ENCODE measurements at places on chromosomes 7 and 10.

GRCh38 chr7:133081119-133081598, 731 bp downstream of the CHCHD3 start:
- DNase-seq, result no peak

GRCh38 chr10:50260791-50261281, 9.5 kb upstream of the ASAH2 start:
- DNase-seq, result no peak

DNA sequence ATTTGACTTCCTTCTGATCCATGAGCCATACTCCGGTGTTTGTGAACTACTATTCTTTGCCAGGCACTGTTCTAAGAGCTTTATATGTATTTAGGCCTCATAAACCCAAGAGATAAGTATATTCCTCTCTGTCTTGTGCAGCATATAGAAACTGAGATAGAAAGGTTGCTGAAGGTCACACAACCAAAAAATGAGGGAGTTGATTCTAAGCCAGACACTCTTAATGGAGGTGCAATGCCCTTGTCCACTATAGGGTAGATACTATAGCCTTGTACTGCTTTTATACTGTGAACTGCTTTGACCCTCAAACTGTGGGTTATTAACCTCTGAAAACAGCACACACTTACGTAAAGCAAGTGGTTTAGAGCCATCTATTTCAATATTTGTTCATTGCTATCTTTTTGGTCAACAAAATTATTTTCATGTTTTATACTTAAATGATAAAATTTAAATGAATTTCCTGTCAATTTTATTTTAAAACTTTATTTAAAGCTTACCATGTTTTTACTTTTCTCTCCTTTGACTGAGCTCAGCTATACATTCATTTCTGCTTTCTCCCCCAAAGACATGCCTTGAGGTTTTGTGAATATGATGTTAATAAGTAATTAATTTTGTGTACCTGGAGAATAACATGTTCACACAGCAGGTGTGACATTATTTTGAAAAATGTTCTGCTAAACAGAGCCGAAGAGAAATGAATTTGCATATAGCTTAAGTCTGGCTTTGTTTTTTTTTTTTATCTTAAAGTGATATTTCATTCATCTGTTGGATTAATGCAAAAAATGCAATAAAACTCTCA, 687.3 kb downstream of the DNAJB9 start:
- DNase-seq, result no peak

DNA sequence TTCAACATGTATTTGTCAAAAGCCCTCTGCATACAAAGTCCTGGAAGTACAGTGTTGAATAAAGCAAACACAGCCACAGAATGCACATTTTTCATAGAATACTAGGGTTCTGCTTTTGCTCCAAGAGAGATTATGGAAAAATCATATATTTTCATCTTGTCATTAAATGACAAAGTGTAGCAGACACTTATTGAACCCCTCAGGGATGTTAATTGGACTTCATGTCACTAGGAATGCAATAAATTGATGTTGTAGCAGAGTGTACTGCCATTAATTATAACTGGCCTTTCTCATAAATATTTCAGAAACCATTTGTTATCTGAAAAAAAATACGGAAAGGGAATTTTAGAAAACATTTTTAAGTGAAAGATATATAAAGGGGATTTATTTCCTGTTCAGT, 64.5 kb upstream of the TAC1 start:
- no peak for DNase-seq

DNA sequence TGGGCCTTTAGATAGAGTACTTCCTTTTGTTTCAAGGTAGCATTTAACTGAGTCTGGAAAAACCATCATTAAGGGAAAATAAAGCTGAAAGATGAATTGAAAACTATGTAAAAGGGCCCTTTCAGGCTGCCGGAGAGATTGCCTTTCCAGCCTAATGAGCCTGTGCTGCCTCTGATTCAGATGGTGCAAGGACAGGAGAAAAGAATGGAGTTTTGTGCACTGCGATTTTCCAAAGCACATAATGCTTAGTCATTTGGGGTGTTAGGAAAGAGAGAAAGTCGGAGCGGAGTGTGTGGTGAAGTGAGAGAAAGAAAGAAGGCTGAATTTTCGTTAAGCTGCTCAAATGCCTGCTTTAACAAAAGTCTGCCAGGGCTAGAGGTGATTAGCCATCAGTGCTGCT, 259.7 kb downstream of the PAXIP1 start:
- no peak for DNase-seq

DNA sequence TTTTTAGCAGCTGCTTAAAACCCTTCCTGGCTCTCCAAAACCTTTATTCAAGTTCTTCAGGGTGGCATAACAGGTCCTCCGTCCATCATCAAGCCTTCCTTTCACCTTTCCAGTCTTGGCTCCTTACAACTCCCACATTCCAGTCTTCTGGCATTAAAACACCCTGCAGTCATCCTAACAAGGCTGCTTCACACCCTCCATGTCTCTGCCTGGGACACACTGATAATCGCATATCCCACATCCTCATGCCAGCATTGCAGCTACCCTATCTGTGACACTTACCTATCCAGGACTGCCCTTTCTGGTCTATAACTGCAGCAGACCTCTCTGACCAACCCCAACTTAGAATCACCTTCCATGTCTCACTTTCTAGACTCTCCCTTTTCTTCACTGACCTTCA, 2.6 kb upstream of the TLL2 start:
- no peak for DNase-seq

GRCh38 chr10:93600446-93601145, 439 bp downstream of the RBP4 start:
- no peak for DNase-seq
